NCI-H1105 treated with DMSO at 0.1 percent for 48 hours (cell line): ENCODE measurements at places on chromosomes 2 and 18.

GRCh38 chr18:8988260-8988871 lies 114.1 kb upstream of the NDUFV2 start:
- DNase-seq, result peak; percentile 43

GRCh38 chr2:228876276-228876675 lies 394.8 kb downstream of the PID1 start:
- no peak for DNase-seq

GRCh38 chr2:158686210-158686691 lies 108.9 kb upstream of the DAPL1 start:
- no peak for DNase-seq

DNA sequence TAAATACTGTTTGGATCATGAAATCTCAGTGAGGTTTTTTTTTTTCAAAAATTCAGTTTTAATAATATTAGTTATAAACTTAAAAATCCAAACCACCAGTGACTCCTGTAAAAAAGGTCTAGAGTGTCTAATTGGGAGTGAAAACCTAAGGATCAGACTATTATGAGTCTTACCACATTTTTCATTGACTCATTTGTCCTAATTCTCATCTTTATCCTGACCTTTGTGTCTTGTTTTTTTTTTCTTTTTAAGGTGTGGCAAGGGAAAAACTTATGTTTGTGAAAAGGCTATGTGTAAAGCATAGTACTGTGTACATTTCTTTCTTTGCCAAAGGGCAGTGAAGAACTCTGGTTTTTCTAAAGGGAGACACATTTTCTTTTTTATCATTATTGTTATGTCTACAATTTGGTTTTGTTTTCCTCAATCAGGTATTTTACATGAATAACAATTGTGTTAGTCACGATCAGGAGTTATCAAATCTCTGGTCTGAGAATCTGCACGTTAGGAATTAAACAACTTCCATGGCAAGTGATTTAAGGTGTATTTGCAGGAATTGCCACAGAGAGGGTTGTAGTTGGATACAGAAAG lies 52.6 kb downstream of the RHBDD1 start:
- no peak for DNase-seq

GRCh38 chr2:22616031-22616430 lies 768.9 kb upstream of the KLHL29 start:
- DNase-seq, result no peak

DNA sequence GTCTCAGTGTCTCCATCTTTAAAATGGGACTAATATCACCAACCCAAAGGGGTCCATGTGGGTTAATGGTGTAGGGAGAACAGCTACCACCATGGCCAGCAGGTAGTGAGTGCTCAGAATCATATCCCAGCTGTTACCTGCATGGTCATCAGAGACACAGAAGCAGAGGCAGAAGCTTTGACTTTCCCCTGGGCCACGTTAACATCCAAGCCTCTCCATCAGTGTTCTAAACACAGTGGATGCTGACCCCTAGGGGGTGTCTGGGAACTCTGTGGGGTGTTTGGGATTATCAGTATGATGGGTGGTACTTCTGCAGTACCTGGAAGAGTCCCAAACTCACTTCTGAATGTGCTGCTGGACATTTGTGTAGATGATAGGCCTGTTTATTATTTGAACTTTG lies 93.6 kb downstream of the GYPC start:
- no peak for DNase-seq

DNA sequence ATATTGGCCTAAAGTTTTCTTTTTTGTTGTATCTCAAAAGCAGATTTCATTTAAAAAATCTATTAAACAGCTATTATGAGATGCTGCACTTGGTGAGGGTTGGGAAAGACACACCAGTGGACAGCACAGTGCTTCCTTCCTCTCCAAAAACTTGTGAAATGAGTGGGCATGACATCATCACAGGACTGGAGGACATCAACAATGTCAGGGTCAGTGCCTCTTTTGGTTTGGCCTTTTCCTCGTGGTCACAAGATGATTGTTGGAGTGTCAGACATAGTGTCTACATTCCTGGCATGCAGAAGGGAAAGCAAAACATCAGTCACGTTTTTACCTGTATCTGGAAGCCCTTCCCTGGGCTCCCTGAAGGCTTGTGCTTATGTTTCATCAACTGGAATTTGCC lies 49.6 kb downstream of the IL1R2 start:
- DNase-seq, result no peak

GRCh38 chr18:63443829-63444228 lies 21.6 kb upstream of the VPS4B start:
- DNase-seq, result no peak

- DNase-seq, result no peak
Observed at GRCh38 chr2:11419781-11420180, 46.2 kb downstream of the E2F6 start.

DNA sequence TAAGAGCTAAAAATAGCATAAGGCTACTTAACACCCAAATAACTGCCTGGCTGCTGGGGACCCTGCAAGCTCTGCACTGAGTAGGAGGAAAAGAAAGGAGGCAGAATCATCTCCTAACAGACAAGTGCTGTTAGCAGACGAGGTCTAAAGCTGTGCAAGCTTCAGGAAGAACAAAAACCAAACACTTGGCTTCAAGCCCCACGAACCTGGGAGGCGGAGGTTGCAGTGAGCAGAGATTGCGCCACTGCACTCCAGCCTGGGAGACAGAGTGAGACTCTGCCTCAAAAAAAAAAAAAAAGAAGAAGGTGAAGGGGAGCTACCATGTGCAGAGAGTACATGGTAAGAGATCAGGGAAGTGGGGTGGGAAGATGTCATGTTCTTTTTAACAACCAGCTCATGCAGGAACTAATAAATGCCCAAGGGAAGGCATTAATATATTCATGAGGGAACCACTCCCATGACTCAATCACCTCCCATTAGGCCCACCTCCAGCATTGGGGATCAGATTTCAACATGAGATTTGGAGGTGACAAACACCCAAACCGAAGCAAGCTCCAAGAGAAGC lies 28.8 kb upstream of the INO80C start:
- DNase-seq, result no peak

- no peak for DNase-seq
Observed at GRCh38 chr2:89845532-89845931, 1154.1 kb downstream of the RPIA start.

- no peak for DNase-seq
Observed at GRCh38 chr2:191995285-191995684, 148.4 kb upstream of the CAVIN2 start.

GRCh38 chr2:98664323-98664722 lies 55.9 kb downstream of the UNC50 start:
- DNase-seq, result no peak

DNA sequence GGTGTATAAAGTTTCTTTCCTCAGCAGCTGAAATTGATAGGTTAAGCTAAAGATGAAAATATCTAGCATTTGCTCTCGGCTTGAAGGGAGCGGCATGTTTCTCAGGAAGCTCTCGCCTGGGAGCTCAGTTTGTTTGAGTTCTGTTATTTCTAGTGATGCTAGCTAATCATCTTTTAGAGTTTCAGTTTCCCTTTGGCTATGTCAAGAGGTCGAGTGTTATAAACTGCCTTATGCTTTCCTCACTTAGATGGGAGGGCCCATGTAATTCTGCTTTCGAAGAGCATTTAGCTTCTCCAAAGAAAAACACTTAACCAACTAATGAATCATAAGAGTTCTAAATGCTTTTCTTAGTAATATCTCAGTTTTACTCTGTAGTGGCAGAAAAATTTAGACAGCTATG lies 33.6 kb downstream of the PLCL1 start:
- no peak for DNase-seq

- DNase-seq, result no peak
Observed at GRCh38 chr2:109208071-109208950, 79.3 kb downstream of the SH3RF3 start.

GRCh38 chr2:29420999-29421782 lies 306.0 kb downstream of the CLIP4 start:
- DNase-seq, result no peak

GRCh38 chr2:31523871-31524492 lies 56.8 kb downstream of the SRD5A2 start:
- DNase-seq, result peak; percentile 34

DNA sequence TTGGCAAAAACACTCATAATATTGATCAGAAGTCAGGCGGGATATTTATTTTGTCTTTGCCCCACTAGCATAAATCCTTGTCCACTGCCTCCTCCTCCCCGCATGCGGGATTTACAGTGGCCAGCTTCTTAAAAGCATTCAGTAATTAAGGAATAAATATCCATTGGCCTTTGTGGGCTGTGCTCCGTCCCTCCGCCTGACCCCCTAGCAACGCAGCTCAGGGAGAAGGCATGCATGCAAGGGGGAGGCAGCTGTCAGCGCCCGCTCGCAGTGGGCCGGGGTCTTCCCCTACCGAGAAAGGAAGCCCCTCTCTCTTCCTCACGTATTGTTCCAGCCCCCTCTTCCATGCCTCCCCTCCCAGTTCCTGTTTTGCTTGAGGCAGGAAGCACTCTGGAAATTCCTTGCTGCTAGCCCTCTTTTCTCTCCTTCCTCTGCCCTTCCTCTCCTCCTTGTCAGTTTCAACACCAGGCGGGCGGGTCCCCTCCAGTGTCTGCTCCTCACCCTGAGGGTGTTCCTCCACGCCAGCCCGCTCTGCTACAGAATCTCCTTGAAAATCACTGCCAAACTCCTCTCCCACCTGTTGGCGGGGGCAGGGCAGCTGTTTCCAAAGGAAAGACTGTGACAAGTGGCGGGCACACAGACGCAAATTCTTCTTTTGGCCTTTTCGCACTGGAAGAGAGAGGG lies 60.1 kb downstream of the GBX2 start:
- no peak for DNase-seq

DNA sequence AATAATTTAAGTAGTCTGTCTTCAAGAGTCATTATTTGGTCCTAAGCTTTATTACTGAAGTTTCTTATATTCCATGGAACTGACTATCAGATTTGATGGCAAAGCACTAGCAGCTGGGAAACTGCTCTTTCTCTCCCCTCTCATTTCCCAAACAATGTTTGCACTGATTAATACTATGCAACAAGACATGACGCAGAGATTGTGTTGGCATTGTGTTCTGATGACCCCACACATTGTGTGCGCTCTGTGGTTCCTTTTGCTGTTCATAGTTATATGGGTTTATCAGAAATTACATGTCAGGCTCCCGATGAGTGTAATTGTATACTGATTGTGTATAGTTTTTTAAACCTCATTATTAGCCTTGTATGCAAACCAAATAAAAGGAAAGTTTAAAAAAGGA lies 331.6 kb upstream of the FANCL start:
- DNase-seq, result no peak

GRCh38 chr2:188078534-188078933 lies 213.1 kb upstream of the GULP1 start:
- peak; percentile 55 for DNase-seq

- DNase-seq, result no peak
Observed at GRCh38 chr2:18194161-18194560, 315.7 kb downstream of the KCNS3 start.

GRCh38 chr2:144325086-144325485 lies 194.8 kb downstream of the ZEB2 start:
- DNase-seq, result no peak
